Stimulated activated CD4-positive, alpha-beta T cell treated with anti-CD3 and anti-CD28 coated beads, Interleukin-4, amount 100 ng/mL, for 1 hour (primary cell): ENCODE measurements at places on chromosomes 3 and 15.

DNA sequence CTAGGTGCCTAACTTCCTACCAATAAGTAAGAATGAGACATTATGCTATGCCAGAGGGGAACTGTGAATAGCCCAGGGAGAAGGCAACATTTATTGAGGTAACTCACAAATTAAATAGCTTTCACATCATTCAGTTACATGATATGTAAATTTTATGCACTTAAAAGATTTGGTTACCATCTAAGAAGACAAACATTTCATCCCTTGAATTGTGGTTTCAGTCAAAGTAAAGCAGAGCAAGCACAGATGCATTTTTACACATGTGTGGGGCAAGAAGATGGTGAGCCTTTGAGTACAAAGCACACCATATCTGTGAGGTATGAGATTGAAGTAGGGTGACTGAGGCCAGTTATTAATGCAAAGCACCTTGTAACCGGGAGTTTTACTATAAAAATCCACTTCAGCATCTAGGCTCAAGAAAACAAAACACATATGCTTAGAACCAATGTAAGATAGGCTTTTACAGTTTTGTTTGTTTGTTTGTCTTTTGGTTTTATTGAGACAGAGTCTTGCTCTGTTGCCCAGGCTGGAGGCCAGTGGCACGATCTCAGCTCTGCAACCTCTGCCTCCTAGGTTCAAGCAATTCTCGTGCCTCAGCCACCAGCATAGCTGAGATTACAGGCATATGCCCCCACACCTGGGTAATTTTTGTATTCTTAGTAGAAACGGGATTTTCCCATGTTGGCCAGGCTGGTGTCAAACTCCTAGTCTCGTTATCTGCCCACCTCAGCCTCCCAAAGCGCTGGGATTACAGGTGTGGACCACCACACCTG is 3.5 kb downstream of the PLSCR2 start:
- DNase-seq: no peak

- no peak for DNase-seq
These were observed 2.6 kb upstream of the TPRA1 start for GRCh38 chr3:127593178-127593577.

GRCh38 chr3:86951322-86951721 is 39.6 kb downstream of the VGLL3 start:
- DNase-seq: no peak

- DNase-seq: no peak
These were observed 32.9 kb upstream of the MTMR10 start for GRCh38 chr15:31024330-31024729.

DNA sequence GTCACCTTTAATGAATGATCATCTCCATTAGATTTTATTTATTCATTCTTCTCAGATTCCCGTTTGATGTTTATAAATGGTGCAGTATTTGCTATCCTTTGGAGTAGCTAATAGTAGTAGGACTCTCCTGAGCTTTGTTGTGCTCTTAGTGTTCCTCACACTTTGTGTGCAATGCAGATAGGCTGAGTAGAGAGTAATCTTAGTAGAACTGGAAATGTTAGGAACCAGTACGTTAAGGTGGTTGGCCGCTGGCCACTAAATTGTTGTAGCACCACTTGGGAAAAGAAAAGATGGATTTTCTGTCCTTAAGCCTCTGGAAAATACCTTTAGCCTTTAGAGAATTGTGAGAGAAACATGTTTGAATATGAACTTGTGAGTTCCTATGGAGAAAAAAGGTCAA is 19.9 kb upstream of the EBLN2 start:
- no peak for DNase-seq

- DNase-seq: peak; percentile 43
These were observed 24.3 kb downstream of the TBC1D21 start for GRCh38 chr15:73897441-73898261.

- DNase-seq: no peak
These were observed 17.4 kb upstream of the CLDN18 start for GRCh38 chr3:137992592-137992991.

GRCh38 chr3:136838641-136839555 is 20.0 kb downstream of the SLC35G2 start:
- no peak for DNase-seq

- DNase-seq: no peak
These were observed 64.3 kb downstream of the EPHB1 start for GRCh38 chr3:134859341-134859740.

GRCh38 chr3:146468671-146469149 is 651 bp downstream of the PLSCR2 start:
- DNase-seq: no peak

DNA sequence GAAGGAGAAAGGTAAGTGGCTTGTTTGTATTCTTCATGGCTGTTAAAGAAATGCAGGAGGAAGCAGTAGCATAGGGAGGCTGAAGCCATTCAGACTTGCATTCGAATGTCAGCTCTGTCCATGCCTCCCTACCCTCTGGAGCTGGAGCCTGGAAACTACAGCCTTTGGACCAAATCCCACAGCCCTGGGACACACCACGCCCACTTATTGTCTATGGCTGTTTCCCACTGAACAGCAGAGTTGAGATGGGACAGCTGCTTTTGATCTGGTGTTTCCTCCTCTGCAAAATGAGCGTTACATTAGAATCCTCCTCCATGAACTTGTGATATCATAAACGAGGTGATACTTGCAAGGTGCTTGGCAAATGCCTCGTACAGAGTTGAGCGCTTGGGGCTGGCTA is 3.6 kb downstream of the FAM107A start:
- DNase-seq: no peak

GRCh38 chr15:36896949-36897348 is 203.4 kb downstream of the MEIS2 start:
- DNase-seq: no peak

DNA sequence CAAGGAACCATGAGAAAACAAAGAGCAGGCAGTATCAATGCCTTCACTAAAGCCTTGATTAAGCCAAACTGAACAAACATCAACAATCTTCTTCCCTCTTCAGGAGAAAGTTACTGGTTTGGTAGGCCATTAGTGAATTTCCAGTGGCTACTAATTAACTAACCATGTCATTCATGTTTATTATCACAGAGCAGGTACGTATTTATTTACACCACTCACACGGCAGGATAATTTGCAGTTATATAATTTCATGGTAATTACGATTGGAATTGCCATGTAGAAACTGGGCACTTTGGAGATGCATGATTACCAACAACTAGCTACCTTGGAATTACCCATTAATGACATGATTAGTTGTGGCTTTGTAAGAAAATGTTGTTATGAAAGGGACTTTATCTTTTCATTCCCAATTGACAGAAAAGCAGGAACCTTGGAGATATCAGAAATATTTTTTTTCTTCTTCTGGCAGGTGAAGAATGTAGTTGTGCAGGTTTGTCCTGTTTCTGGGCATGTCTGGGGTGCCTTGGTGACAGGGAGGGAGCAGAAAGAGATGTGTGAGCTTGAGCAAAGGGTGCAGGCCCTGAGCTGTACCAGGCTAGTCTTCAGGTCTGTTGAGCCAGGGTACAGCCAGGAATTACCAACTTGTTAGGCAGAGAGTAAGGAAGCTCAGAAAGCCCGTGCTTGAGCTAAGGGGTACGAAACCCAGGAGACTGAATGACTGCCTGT is 310.7 kb downstream of the RORA start:
- no peak for DNase-seq

DNA sequence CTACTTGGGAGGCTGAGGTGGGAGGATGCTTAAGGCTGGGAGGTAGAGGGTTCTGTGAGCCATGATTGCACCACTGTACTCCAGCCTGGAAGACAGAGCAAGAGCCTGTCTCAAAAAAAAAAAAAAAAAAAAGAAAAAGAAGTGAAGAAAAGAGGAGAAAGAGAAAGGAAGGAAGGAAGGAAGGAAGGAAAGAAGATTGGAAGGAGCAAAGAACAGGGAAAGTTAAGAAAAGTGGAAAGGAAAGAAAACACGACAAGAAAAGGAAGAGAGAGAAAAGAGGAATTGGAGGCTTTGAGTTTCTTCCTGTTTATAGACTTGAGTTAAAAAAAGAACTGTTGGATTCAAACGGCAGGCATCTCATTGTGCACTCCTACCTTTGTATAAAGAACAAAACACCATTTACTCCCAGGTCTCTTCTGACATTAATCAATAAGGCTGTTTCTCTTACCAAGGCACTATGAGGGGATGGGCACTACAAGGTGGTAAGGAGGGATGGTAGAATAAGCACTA is 73.5 kb downstream of the EDEM1 start:
- no peak for DNase-seq

- DNase-seq: no peak
These were observed 21.0 kb upstream of the FNDC3B start for GRCh38 chr3:172018364-172018763.

DNA sequence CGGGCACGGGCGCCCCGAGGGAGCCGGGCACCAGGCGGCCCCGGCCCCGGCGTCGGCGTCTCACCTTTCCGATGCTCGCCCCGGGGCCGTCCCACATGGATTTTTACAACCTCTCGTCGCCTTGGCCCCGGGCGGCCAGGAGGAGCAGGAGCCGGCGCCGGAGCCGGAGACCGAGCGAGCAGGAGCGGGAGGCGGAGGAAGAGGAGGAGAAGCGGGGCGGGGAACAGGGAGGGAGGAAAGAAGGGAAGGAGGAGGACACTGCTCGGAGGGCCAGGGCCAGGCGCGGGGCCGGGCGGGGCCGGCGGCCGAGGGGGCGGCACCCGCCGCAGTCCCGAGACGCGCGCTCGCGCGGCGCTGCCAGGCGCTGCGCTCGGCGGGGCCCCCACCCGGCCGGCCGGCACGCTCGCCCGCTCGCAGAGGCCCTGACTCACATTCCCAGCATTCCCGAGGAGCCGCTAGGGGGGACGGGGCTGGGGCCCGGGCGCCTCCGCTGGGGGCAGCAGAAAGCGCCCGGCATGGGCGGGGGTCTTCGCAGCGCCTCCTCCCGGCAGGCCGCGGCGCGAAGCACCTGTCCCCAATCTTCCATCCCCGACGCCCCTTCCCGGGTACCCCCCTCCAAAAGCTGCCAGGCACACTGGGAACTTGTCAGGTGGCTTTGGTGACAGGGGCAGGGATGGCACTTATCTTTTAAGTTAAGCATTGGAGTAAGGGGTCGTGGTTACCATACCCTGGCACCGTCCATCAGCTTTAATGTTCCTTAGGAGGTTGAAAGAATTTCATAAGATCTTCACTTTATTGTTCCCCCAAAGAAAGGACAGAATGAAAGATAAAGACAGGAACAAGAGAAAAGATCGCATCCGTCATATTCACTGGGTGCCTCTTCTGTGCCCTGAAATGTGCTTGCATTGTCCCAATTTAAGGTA is at the start of gene ERC2:
ERC2 (minus strand) TSS at position 284 of the 923 bp plus-strand sequence.
- DNase-seq: no peak

GRCh38 chr3:49554633-49555265 is 472 bp downstream of the BSN start:
- DNase-seq: peak; percentile 62

DNA sequence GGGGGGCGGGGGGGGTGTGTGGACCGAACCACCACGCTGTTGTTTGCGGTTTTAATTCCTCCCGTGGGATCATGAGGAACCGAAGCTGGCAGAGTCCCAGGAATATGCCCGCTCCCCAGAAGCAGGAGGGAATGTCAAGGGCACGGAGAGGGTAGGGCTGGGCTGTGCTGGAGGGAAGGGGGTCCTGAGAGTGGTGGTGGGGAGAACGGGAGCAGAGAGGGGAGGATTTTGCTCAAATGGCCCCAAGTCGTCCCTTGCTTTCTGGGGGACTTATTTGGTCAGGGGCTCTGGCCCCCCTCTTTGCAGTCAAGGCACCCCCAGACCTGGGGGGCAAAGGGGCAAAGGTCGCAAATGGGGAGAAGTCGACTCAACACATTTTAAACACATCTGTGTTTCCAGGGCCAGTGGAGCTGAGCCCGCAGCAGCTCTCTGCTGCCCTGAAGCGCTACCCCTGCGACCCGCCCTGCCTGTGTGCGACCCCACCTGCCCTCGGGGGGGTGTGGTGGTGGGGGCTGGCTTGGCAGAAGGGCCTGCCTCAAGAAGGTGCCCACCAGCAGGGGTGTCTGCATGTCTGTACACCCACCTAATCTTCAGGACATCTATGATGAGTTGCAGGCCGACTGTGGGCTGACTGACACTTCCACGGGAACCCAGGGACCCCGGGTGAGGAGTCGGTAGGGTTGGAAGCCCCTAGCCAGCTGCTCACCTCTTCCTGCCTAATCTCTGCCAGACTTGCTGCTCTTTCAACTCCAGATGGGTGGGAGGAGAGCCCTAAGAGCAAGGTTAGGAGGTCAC is 602 bp upstream of the ATP2B2 start:
- DNase-seq: no peak

DNA sequence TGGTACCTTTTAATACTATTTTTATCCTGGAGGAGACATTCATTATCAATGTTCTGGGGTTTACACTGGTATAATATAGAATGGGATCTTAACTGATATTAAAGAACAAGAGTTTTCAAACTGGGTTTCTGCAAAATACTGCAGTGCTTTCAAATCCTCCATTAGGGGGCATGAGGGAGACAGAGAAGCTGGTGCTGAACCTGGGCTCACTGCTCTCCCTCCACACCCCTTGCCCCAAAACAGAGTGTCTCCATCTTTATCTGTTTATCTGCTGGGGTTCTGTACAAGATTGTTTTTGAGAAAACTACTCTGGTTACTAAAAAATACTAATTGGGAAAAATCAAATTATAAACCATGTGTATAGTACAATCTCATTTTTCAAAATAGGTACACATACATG is 41.7 kb downstream of the CADPS start:
- no peak for DNase-seq

- DNase-seq: peak; percentile 79
These were observed 38.7 kb upstream of the MGA start for GRCh38 chr15:41621200-41622193.

GRCh38 chr15:91456251-91456718 is 356.2 kb downstream of the SV2B start:
- no peak for DNase-seq

DNA sequence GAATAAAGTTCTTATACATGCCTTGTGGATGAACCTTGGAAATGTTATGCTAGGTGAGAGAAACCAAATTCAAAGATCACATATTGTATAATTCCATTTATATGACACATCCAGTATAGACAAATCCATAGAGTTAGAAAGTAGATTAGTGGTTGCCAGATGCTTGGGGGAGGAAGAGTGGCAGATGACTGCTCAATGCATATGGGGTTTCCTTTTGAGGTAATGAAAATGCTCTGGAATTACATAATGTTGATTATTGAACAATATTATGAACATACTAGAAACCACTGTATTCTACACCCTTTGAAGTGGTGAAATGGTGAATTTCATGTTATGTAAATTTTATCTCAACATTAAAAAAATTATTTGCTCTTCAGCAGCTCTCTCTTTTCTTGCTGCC is 100.8 kb downstream of the DHX36 start:
- no peak for DNase-seq

DNA sequence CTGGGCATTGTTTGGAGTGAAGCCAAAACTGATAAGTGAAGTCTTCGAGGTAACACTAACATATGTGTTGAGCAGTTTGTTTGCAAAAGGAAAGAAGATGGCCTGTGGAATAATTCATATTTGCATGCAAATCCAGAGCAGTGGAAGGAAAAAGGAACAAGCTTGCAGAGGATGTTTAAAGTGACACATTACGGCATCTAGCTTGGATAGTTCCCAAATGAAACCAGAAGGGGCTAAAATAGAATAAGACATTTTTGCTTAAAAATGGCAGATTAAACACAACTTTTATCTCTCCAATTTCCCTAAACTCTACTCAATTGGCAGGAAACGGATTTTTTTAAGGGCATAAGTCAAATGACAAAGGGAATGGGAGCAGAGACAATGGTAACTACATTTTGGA is 25.4 kb upstream of the RYK start:
- no peak for DNase-seq
